SK-N-SH treated with all-trans-retinoic acid at 6 μM for 48 hours (cell line): ENCODE measurements at places on chromosomes 1 and 21.

DNA sequence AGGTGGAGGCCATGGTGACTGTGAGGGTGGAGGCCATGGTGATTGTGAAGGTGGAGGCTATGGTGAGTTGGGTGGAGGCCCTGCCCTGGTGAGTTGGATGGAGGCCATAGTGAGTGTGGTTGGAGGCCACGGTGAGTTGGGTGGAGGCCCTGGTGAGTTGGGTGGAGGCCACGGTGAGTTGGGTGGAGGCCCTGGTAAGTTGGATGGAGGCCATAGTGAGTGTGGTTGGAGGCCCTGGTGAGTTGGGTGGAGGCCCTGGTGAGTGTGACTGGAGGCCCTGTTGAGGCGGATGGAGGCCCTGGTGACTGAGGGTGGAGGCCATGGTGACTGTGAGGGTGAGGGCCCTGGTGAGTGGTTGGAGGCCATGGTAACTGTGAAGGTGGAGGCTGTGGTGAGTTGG, 124.9 kb upstream of the VAMP3 start:
- ATAC-seq: no peak

- ATAC-seq: no peak; the same call in 2 of the 3 replicates
These were observed 599.0 kb downstream of the AGBL4 start for GRCh38 chr1:49424782-49425181.

- no peak for ATAC-seq
These were observed 119.2 kb downstream of the SMYD2 start for GRCh38 chr1:214400131-214400530.

DNA sequence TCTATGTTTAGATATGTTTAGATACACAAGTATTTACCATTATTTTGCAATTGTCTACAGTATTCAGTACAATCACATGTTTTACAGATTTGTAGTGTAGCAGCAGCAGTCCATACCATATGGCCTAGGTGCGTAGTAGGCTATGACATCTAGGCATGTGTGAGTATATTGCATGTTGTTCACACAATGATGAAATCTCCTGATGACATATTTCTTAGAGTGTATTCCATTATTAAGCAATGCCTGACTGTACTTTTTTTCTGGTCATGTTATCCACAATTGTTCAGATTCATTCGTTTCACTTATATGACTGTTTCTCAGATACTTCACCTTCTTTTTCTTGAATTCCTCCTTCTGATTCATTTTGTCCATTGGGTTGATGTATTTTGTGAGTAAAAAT, 9.9 kb upstream of the BACE2 start:
- no peak for ATAC-seq

DNA sequence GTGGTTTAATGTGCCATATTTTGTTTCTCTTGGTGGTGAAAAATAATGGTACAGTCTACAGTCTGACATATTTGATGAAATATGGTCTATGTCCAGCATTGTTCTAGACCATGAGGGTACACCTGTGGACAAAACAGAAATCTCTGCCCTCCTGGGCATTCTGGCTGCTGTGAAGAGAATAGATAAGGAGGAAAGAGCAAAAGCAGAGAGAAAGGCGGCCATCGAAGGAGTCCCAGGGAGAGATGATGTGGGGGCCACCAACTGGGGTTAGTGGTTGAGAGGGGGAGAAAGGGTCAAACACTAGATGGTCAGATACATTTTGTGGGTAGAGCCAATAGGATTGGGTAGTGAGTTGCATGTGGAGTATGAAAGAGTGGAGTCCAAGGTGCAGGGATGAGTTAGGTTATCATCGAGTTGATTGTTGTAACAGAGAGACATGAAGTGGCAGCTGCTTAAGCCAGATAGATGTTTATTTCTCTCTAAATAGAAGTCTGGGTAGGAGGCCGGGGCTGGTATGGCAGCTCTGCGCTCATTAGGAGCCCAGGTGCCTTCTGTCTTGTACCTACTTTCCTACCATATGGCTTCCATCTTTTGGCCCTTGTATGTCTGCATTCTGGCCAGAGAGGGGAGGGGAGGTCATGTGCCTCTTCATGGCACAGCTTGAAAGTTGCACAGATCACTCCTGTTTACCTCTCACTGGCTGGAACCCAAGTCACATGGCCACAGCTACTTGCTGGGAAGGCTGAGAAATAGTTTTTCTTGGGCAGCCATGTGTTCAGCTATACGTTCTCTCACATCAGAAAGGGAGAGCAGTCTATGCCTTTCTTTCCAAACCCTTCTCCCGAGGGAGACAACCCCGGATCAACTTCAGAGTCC, 13.0 kb downstream of the UBE4B start:
- peak; percentile 33; the same call in 2 of the 3 replicates for ATAC-seq

DNA sequence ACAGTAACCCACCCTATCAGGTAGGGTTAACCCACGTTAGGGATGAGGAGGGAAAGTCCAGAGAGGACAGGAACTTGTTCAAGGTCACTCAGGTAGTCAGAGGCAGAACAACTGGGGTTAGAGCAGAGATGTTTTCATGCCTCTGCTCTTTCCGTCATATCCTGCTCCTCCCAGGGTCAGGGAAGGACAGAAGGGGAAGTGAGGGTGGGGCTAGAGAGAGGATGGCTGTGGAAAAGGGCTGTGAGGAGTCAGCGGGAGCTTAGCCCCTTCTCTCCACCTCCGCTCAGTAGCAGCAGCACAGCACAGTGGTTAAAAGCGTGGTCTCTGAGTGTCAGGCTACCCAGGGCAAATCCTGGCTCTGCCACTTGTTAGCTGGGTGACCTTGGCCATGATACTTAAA, 36.5 kb downstream of the DDX20 start:
- no peak for ATAC-seq

- peak; percentile 95 for ATAC-seq
These were observed 66.6 kb upstream of the LAPTM5 start for GRCh38 chr1:30823969-30824735.

DNA sequence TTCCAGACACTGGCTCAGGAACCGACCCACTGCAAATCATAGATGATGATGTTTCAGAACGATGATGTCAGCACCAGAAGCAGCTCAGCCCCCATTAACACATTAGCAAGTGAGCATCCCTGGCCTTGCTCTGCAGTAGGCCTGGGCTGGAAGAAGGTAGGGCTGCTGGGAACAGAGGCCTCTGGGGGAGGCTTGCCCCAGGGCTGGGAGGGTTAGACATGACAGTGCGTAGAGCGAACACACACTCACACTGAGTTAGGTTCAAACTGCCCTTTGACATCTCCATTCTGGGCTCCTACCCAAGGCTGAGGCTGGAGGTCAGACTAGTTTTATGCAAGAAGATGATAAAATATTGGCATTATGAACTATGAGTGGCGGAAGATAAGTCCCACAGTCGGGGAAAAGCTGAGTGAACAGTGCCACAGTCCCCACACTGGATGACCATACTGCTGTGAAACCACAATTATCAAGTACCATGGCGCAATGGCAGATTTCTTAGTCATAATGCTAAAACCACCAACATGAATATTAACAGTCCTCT, 91.1 kb downstream of the DMRTB1 start:
- ATAC-seq: no peak

DNA sequence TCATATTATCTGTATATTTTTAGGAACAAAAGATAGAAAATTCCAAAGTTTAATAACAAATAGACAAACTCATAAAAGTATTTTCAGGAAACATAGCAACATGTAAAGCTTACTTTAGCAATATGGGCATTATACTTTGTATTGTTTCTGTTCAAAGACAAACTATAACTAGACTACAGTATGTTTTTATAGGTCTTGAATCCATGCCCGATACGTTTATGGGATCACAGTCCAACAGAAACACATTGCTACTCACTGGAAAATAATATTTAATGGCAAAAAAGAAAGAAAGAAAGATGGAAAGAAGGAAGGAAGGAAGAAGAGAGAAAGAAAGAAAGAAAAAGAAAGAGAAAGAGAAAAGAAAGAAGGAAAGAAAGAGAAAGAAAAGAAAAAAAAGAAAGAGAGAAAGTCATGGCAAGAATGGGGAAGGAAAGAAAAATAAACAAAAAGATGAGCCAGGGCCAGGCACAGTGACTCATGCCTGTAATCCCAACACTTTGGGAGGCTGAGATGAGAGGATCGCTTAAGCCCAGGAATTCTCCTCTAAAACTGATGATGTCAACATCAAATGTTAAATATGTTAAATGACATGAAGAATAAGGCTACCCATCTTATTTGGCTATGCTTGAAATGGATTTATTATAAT, 32.7 kb downstream of the TM2D1 start:
- peak; percentile 47; the same call in 2 of the 3 replicates for ATAC-seq

DNA sequence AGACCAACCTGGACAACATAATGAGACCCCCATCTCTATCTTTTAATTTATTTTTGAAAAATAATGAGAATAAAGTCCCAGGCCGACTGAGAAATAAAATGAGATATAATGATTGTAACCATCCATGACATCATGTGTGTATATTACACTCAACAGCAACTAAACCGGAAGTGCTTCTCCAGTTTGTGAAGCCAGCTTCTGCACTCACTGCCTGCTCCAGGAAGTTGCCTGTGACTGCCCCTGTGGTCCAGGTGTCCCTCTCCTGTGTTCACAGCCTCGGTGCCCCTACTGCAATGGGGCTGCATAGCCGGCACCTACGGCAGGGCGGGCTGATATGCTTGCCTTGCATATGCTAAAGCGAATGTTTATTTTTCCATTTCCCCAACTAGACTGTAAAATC, 68.3 kb downstream of the SSBP3 start:
- ATAC-seq: no peak

DNA sequence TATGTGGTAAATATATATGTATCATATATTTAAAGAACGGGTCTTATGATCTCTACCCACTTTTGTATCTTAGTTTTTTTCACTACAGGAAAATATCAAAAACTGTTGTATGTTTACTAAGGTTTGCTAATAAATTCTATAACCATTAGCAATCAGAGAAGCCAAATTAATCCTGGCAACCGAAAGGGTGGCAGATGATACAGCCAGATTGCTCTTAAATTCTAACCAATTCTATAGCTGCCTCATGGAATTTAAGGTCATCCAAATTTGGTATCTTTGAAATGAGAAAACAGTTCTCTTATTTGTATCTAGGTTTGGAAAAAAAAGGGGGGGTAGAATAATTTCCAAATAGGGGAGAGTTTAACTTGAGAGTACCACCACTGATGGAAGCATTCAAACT, 591.2 kb downstream of the SMYD3 start:
- ATAC-seq: no peak

DNA sequence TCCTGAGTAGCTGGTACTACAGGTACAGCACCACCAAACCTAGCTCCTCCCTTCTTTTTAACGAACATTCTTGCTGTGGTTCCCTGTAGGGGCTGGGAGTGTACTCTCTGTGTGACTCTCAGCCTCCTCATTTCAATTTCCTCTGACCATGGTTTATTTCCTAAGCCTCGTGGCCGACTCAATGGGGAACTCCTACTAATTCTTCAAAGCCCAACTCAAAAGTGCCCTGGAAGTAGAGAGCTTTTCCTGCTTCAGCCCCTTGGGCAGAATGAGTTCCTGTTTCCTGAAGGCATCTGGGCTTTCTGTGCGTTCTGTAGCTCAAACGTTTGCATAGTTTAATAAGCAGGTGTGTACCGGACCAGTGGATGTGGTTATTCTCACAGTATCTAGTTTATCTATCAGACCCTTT, 70.9 kb upstream of the ACOT11 start:
- ATAC-seq: no peak

GRCh38 chr1:161998811-161999210, 24.9 kb downstream of the OLFML2B start:
- ATAC-seq: no peak

- no peak for ATAC-seq
These were observed 54.4 kb downstream of the SLC30A7 start for GRCh38 chr1:100950337-100950736.

DNA sequence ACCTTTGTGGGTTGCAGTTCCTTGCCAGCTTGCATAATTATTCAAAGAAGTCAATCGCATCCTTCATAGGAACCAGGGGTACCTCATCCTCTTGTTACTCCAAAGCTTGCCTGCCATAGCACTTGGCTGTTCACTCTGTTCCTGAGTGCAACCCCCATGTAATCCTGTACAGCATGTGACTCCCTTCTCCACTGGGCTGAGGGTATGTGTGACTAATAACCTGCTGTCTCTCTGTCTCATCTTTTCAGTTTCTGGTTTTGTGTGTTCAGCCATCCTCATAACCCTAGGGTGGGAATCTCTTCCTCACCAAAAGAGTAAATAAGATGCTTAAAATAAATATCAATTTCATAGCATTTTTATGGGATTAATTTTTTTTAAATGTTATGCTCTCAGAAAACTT, 351.9 kb downstream of the S1PR1 start:
- ATAC-seq: no peak

- ATAC-seq: peak; percentile 27; the same call in 2 of the 3 replicates
These were observed 807.1 kb downstream of the USP25 start for GRCh38 chr21:16536643-16537434.

GRCh38 chr1:37947364-37947763, 511 bp upstream of the INPP5B start:
- no peak for ATAC-seq

DNA sequence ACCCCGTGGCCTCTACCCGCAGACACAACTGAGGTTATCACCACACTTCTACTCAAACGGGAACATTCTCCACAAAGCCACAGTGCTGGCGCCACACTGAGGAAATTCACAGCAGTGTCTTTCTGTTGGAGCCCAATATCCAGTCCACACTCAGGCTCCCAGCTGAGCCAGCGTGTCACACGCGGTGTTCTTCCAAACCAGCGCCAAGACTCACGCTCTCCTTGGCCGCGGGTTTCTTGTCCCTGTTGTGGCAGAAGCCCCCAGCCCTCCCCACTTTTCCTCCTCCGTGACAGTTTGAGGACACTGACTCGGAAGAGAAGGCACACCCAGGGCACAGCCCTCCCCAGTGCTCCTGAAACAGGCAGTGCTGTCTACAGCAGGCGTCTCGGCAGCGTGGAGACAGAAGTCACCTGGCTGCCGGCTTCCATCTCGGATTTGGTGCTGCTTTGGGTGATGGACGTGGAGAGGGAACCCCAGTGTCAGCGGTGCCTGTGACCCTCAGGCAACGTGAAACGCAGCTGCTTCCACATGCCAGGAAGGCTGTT, 35.4 kb upstream of the AGPAT3 start:
- peak; percentile 48 for ATAC-seq

- ATAC-seq: no peak
These were observed 289.1 kb upstream of the PLD5 start for GRCh38 chr1:242813490-242814091.

DNA sequence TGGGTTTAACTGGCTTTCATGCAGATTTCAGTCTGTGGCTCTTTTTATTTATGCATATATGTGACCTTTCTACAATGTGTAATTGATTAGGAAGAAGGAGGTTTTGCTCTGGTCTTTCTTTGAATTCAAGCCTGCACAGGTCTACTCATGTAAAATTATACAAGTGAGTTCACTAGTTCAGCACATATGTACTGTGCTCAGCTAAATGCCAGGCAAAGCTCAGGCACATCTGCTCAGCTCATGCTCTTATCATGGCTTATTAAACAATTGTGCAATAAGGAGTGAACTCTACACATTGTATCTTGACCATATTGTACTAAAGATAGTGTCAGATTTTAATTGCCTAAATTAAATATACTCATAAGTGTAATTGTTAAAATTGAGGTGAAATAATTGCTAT, 378.4 kb downstream of the ADGRL2 start:
- ATAC-seq: no peak

GRCh38 chr1:154871374-154871773, 1.3 kb upstream of the KCNN3 start:
- ATAC-seq: no peak
